Esophagus mucosa (tissue), 1 donor: ENCODE measurements at places on chromosomes 13 and 19. TPM values are rescaled to one million over a fixed set of nuclear protein-coding genes. Genes with fewer than 3 reads are reported as not detected.
A peak's percentile ranks its signal among the peaks of the same experiment; 100 is the strongest.

- ATAC-seq = no peak
Measured at GRCh38 chr13:46908501-46908900, 11.6 kb upstream of the HTR2A start.

DNA sequence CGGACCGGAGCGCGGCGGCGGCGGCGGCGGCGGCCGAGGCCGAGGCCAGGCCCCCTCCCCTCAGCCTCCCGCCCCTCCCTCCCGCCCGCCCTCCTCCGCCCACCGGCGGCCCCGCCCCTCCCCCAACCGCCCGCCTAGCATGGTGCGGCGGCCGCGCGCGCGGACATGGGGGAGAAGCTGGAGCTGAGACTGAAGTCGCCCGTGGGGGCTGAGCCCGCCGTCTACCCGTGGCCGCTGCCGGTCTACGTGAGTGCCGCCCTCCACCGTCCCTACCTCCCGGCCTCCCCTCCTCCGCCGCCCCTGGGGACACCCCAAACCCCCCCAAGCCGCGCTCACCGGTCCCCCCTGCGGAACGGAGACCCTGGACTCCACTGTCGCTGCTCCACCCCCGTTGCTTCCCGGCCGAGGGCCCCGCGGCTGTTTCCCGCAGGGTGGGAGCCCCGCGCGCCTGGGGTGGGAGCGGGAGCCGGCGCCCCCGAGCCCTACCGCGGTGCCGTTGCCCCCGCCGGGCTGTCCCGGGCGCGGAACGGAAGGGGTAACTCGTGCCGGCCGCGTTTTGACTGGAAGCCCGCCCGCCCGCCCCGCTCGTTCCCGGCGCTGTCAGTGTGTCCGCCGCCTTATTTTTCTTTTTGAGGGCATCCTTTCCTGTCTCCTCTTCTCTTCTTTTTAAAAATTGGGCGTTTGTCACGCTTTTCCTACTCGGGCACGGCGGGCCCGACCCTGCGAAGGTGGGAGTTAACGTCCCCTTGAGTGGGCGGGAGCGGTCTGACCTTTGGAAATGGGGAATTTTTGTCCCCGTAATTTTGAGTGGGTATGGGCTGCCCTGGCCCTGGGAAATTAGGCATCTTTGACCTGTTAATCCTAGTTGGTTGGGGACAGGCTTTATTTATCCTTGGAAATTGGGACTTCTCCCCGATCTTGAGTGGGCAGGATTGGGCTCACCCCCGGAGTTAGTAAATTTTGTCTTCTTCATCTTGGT lies 576 bp downstream of the DOT1L start:
- ATAC-seq = peak; percentile 0

DNA sequence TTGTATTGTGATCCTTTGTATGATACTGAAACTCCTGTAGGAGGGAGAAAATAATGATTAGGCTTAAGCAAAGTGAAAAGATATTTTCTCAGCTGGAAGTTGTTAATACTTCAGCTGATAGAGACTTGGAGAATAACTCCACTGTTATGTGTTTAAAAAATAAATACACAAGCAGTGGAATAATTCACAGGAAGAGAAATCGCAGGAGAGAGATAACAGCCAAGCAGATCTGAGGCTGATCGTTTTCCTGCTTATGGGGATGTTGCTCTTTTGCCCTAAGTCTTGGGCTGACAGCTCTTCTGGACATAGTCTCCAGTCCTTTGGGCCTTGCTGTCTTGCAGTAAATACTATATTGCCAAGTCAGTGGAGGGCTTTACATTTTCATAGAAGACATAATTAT lies 93.3 kb downstream of the OLFM4 start:
- ATAC-seq = no peak

FXYD3 gene
- 736 TPM for total RNA-seq

- ATAC-seq = no peak
Measured at GRCh38 chr13:44470638-44471562, 97.3 kb downstream of the SERP2 start.

DNA sequence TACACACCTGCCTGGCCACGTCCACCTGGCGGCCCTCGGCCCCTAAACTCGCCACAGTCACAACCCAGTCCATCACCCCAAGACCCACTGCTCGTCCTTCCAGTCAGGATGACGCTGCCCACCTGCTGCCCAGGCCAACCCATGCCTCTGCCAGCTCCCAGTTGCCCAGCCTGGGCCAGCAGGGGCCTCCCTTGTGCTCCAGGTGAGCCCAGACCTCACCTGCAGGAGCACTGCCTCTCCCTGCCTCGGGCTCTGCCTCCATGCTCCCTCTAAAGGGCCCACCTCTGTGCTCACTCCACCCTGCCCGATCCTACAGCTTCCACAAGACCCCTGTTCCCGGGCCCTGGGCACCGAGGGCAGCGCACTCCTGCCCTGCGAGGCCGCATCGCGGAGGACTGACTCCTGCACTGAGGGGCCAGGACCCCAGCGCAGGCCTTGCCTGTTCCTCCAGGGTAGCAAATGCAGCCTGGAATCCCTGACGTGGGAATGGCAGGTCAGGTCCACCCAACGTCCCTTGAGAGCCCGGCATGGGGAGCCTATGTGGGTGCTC lies 8.0 kb upstream of the CACTIN start:
- no peak for ATAC-seq

GRCh38 chr13:78341032-78341431 lies 262.3 kb downstream of the POU4F1 start:
- ATAC-seq = no peak

DNA sequence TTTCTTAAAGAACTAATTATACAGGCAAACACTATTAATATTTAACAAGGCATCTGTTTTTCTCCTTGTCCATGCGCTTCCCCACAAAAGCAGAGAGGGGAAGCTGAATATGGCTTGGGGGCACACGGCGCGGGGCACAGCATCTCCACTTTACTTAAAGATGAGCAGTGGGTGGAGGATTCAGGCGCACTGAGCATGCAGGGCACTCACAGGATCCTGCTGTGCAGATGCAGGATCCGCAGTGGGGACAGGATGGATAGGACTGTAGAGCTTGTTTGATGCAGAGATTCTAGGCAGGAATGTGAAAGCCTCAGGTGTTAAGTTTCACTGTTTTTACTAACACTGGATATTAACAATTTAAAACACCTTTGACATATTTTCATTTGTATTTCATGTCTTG lies 43.3 kb downstream of the ATP11A start:
- ATAC-seq = no peak

SMIM7 gene
- 50.3 TPM for total RNA-seq

TEX26 gene
- total RNA-seq = not detected

MTUS2 gene
- total RNA-seq = 0.12 TPM

CILP2 gene
- total RNA-seq = not detected

- ATAC-seq = no peak
Measured at GRCh38 chr19:33644284-33644836, 22.6 kb downstream of the CHST8 start.

DNA sequence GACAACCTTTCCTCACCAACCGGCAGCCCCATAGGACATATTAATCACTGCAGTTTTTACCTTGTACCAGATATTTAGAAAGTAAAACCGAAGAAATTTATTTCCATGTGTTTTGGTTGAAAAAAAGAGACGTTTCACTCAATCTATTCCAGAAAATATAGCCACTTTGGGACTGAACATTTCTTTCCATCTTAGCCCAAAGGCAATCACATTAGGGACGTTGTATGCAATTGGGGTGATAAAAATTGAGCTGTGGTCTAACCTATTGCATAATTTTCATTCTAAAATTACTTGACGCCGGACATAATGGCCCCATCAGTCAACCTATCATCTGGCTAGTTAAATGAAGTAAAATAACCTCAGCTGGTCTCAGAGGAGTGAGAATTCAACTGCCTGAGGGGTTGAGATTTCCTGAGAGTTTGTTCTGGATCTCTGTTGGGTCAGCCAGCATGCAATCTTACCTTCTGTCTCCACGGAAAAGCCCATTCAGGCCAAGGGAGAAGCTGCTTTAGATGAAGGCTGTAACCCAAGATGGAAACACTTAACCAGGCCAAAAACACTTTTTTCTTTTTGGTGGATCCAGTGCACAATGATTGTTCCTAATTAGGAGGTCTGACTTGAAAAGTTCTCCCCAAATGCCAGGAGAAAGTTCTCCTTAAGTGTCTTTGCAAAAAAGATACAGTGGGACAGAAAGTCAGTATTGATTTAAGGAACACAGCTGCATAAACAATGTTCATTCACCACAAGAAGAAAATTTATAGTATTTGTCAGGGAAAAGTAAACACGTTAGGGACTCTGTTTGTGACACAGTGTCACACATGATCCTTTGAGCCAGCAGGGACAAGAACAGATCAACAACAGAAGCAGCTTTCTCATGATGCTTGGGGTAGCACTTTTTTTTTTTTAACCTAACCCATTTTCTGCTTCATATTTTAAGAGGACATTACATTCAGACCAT lies 34.1 kb downstream of the DLEU7 start:
- ATAC-seq = no peak

DNA sequence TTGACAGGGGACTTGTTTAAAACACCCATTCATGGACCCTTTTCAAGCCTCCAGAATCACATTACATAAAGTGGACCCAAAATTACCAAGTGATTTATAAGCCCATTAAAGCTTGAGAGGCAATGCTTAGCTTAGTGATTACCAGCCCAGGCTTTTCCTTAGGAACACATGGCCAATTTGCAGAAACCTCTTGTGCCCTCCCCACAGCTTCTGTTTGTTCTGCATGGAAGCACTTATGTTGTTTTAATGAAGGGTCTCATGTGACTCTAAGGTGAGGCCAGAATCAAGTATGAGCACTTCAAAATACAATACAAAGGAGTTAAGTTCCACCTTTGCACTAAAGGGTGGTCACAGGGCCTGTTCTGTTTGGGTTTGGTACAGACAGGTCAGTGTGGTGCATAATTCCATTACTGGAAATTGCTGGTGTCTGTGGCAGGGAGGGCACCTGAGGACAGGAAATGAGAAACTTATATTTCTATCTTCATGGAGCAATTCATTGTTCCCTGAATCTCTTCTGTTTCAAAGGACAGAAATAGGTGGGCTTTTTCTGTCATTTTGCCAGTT lies 15.3 kb downstream of the ZNF486 start:
- no peak for ATAC-seq

DNA sequence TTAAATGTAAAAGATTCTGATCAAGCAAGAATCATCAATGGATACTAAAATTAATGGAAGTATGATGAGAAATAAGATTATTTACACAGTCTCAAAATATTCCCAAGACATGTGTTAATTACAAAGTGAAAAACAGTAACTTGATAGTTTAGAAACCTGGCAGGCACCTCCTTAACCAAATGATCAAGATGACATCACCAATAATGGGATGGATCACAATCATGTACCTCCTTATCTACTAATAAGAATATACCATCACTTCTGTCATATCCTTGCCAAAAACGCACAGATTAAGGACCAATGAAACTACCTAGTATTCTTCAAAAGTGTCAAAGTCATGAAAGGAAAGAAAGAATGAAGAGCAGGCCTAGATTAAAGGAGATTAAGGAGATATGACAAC lies 30.0 kb downstream of the TSC22D1 start:
- no peak for ATAC-seq

LILRA6 gene
- total RNA-seq = not detected

DNA sequence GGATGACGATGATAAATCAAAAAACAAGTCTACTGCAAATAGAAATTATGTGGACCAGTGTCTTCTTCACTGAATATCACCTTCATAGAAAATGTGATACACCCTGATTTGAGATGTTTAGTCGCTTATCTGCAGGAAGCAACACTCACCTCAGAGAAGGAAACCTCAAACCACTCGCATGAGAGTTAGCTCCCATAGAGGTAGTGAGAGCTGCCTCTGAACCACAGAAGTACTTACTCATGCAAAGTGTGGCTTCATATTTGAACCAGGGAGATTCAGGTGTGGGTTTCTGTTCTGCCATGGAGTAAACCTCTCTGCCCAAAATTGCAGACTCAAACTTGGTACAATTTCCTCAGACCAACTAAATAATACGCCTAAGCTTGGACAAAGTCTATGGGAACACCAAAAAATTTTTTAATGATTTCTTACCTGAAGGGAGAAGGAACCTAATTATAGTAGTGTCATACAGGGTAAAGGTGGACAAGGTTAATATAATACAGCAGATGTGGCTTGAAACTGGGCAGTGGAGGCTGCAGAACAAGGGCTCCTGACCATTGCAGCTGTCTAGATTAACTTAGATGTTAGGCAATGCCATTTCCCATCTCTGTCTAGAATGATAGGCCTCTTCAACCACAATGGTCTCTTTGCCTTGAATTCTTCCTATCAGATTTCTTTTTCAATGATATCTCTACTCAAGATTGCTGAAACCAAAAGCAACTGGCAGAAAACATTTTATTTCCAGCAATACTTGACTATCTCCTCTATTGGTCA lies 29.6 kb upstream of the RCBTB2 start:
- ATAC-seq = peak; percentile 67

DNA sequence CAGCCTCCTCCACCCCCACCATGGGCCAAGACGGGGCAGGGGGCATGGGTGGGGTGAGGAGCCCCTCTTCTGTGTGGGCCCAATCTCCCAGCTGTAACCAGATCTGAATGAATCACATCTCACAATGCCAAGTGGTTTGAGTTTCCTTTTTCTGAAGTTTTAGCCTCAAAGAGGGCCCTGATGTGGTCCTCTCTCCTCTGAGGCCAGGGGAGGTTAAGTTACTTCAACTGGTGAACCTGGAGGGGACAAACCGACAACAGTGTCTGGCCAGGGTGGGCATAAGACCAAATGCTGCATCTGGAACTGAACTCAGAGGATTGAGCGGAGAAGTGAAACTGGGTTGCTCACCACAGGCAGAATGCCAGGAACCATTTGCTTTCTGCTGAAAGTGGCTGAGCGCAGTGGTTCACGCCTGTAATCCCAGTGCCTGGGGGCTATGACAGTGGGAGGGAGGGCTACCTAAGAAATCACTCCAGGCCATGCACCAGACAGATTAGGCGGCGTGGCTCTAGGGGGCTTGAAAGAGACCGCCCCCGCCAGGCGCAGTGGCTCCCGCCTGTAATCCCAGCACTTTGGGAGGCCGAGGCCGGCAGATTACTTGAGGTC lies 15.4 kb upstream of the IRGC start:
- ATAC-seq = peak; percentile 48

GRCh38 chr13:74133657-74134201 lies 475 bp downstream of the KLF12 start:
- peak; percentile 68 for ATAC-seq

GRCh38 chr19:41376241-41376997 lies at the start of gene TMEM91:
Gene TMEM91 (plus strand): TSS chr19:41376533. CDS start chr19:41378310, 1,777 bp downstream.
- ATAC-seq = peak; percentile 21

GRCh38 chr13:113664751-113665596 lies 2.0 kb upstream of the GRK1 start:
- ATAC-seq = peak; percentile 13
